ENCODE measurements at places on chromosomes 2 and 18.

- no peak for DNase-seq
Observed at GRCh38 chr2:149226790-149227189, 103.6 kb upstream of the LYPD6 start.

DNA sequence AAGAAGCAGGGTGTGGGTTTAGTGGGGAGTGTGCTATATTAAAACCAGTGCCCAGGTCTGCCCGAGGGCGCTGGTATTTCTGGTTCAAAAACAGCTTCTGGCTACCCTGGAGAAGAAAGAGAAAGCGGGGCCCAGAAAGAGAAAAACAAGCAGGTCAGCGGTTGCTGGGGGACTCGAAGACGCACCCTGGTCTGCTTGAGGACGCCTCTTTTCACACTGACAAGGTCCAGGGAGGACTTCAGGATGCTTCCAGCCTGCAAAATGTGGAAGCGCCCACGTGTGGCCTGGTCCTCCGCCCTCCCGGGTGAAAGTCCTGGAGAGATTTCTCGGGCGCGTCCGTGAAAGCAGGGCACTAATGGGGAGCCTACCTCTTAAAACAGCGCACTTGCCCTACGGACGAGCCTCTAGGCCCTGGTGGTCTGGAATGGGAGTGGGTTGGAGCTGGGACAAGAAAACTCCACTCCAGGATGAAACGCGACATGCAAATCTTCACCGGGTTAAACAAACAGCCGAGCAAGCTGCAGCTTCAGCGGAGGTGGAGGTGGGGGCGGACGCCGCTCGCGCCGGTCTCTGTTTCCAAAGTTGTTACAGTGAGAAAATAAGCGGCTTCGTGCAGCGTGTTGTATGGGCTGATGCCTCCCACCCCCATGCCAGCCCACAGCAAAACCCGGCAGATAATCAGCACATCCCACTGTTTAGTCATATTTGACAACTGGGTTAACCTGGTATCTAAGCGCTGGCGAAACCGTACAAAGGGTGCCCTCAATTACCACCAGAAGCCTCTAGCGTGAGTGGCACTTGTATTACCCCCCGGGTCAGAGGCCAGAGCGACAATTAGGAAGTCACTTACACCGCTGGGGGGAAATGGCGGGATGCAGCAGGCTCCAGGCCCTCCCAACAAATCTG lies 1.1 kb upstream of the SP9 start:
- DNase-seq: no peak

- DNase-seq: peak; percentile 44
Observed at GRCh38 chr2:196316050-196316430, 144.7 kb upstream of the STK17B start.

DNA sequence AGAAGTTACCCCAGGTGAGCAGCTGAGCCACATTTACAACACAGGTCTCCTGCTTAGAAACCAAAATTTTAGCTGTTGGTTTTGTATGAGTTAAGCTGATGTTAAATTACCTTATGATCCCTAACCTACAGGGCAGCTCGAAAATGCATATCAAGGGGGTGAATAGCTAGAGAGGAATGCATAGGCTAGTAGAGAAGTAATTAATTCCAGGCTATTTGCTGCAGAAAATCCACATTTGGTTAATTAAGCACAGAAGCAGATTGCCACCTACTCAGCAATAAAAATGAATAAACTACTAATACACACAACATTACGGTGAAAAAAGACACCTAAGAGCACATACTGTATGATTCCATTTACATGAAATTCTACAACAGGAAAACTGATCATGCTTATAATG lies 91.4 kb downstream of the OSBPL1A start:
- no peak for DNase-seq

GRCh38 chr2:197934934-197935289 lies 130.5 kb downstream of the PLCL1 start:
- DNase-seq: no peak

DNA sequence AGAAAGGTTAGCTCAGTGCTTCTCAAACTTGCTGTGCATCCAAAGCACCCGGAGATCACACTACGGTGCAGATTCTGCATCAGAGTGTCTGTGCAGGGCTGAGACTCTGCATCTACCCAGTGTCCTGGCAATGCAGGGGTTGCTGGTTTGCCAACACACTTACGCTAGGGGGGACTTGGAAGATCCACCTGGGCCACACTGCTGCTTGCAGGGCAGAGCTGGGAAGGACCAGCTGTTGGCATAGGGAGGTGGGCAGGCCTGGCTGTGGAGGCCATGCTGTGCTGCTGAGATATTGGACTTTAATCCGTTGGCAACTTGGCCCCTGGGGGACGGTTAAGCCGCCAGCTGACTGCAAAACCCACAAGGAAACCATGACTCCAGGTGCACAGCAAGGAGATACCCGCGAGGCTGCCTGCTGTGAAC lies 397.6 kb upstream of the HS6ST1 start:
- no peak for DNase-seq

DNA sequence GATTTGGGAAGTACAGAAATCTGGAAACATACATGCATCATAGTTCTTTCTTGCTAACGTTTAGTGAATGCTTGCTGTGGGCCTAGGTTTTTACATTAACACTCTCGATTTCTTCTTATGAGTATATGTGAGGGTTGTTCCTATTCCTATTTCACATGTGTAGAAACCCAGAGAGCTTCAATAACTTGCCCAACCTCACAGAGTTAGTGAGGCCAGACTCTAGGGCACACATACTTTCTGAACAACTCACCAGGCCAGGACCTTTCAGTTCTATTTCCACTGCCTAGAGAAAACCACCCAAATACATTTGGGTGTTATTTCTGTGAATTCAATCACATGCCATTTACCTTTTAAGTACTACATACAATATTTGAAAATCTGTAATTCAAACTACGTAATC lies 8.2 kb upstream of the KCTD1 start:
- no peak for DNase-seq

DNA sequence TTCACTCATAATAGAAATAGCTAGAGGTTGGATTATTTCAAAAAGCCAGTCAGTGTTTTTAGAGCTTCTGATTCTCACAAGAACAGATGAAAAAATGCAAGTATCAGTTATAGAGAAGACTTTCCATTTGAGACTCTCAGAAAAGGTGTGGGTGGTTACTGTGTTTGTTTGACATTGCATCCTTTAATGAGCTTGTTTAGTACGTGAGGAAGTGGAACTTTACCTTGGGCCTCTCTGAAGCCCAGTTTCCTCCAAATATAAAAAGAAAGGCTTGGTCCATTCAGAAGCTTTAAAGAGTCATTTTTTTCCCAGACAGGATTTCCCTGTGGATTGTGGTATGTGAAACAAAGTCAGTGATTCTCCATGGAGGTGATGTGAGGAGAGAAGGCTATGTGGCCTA lies 89.9 kb upstream of the RANBP2 start:
- no peak for DNase-seq

DNA sequence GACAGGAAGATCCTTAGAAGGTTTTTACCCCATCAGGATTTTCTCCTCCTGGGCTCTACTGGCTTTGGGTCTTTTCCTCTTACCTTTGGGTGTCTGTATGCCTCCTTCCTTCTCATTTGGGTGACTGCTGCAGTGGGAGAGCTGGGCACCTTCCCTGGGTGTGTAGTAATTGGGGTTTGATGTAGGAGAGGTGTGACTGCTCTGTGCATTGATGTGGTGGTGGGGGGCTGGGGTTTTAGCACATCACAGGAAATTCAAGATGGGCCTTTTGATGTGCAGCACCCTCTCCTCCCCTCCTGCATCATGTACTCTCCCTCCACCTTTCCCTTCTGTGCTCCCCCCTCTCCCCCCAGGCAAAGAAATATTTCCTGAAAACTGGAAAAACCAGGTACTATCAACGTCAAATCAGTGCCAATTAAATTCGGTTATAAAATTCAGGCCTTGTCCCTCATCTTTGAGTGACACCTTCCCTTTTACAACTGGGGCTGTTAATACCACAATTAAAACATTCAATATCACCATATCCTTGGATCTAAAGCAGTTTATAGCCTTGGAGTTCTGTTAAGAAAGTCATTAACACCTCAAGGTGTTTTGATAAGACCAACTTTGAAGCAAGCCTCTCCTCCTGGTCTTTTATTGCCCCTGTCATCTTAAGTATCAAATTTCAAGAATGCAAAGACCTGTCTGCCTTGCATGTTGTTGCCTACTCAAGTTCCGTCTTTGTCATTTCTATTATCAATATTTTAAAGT lies 23.3 kb downstream of the EDAR start:
- DNase-seq: no peak

- no peak for DNase-seq
Observed at GRCh38 chr2:60567919-60568768, 14.7 kb upstream of the BCL11A start.

DNA sequence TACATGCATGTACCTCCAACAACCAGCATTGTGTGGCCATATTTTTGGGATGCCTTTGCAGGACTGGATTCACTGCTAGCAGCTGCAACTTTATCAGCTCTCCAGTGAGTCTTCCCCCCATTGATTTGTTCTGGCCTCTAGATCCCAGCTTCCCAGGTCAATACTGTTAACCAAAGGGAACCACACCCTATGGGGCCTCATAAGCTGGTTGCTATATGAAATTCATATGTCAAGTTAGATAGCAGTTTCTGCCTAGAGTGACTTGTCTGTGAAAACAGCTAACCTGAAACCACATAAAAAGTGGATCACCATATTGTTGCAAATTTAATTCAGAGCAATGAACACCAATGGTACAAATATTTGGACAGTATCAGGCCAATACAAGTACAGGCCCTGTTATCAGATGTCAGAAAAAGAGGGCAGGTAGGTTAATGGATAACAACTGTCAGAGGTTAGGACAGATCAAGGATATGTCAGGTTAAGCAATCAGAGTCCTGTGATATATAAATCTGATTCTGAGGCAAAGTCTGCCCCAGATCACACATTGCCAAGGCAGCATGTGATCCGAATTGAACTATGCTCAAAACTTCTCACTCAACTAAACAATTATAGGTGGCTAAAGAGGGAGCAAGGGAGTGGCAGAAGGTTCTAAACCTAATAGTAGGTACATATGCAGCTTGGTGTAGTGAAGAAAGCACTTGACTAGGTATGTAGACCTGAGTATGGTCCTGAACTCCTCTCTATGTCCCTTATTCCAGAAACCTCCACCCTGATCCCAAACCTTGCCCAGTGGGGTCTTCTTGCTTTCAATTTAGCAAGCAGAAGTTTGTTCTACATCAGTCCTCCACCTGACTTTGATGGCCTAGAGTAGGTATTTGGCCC lies 310.2 kb upstream of the STON1 start:
- DNase-seq: no peak

DNA sequence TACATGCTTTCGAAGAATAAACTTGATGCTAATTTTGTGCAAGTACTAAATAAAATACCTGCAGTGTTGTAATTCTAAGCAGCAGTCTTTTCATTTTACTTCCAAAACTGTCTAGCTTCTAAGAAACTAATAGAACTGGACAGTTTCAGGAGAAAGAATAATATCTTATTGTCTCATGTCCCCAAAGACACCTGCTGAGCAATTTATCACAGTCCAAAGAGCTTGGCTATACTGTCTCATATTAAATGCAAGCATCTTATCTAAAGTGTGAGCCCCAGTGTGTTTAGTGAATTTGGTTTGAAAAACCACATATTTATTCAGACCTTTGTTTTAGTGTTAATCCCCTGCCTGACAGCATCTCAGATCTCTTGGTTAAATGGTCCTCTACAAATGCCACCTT lies 374.3 kb downstream of the TMX3 start:
- no peak for DNase-seq

GRCh38 chr2:108616318-108616717 lies 82.0 kb downstream of the LIMS1 start:
- DNase-seq: no peak

GRCh38 chr2:52356556-52356955 lies 1324.6 kb upstream of the NRXN1 start:
- no peak for DNase-seq

GRCh38 chr18:48828691-48829442 lies 121.9 kb downstream of the SMAD7 start:
- no peak for DNase-seq

- DNase-seq: no peak
Observed at GRCh38 chr18:54860941-54861340, 32.7 kb downstream of the RAB27B start.

DNA sequence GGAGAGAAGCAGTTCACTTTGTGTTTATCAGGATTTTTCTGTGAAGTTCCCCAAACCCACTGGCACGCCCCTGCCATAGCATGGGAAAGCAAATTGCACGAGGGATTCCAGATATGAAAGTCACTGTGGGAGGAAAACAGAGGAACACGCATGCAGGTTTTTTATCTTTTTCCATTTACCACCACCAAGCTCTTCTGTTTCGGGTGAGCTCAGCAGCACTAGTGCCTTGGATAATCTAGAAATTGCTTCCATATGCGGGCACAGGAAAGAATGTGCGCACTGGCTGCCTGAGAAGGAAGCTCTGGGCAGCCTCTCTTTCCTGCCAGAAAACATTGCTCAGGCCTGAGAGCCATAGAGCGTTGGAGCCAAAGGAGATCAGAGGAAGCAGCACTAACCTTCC lies 65.9 kb upstream of the WIPF1 start:
- DNase-seq: peak; percentile 79

DNA sequence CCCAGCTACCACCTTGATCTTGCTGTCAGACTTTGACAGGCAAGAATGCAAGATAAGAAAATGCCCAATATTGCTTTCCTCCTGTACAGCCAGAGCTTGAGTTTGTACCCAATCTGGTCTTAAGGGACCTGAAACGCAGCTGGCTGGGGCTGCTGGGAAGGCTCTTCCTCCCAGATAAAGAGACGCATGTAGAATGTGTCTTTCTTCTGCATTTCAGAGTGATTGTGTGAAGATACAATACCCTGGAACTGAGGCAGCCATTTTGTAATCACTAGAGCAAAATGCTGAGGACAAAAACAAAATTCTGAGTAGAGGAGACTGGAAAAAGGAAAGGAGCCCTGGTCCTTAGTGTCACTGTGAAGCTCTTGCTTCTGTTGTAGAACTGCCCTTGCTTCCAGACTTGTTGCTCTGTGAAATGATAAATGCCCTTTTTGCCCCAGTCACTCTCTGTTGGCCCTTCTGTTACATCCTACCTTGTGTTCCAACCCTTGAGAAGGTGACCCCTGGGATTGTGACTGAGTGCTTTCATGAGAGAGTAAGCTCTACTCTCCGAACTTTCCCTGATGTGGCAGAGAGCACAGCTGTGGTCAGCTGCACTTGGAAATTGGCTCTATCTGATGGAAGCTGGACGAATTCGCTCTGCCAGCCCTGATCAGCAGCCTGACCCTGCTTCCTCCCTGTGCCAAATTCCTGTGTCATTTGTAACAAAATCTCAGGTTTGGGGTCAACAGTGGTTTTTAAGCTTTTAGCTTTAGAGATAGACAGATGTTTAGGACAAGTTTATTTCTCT lies 137.4 kb upstream of the RBMS1 start:
- no peak for DNase-seq

DNA sequence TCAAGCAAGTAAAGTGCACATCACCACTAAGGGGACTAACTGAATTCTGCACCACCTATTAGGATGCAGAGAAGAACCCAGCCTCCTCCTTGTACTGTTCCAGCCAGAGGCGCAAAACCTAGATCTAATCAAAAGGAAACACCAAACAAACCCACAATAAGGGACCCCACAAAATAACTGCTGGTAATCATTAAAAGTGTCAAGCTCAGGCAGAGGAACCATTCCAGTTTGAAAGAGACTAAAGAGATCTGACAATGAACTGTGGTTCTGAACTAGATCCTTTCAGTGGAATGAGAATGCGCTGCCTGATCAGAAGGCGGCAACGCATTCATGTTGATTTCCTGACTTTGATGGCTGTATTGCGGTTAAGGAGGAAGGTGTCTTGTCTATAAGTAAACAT lies 16.8 kb downstream of the HDLBP start:
- no peak for DNase-seq

Measured in amniotic stem cell (primary cell).